Stimulated activated CD8-positive, alpha-beta memory T cell treated with anti-CD3 and anti-CD28 coated beads, Interleukin-4, amount 100 ng/mL, for 24 hours (primary cell): ENCODE measurements at places on chromosomes 3 and 15.

DNA sequence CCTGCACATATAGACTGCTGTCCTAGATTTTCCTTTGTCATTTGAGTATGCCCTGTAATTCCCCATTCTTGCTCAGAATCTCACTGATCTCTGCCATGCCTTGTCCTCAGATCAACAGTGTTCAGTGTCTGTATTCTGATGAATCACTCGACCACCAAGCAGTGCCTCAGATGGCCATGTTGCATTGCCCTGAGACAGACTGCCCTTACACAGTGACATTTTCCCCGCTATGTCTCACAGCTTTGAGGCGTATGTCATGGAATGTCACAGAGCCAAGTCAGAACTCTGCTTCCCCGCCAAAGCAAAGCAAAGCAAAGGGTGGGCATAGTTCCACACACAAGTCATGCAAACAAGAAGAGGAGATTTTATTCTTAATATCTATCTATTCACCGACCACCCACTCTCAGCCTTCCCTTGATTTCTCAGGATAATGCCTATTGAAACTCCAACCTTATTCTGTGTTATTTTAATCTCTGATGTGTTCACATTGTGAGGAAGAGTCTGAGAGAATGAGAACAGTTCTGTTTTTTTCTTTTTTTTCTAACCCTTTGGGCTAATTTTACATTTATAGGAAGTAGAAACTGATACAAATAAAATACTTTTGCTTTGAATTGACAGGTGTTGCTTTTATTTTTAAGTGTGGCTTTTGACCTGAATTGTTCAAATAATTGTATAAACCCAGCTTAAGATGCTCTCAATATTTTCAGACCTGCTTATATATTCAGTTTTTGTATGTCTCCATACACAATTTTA, 16.9 kb upstream of the PSMD6 start:
- no peak for DNase-seq

- DNase-seq = no peak
Measured at GRCh38 chr15:96125721-96126415, 204.6 kb upstream of the NR2F2 start.

DNA sequence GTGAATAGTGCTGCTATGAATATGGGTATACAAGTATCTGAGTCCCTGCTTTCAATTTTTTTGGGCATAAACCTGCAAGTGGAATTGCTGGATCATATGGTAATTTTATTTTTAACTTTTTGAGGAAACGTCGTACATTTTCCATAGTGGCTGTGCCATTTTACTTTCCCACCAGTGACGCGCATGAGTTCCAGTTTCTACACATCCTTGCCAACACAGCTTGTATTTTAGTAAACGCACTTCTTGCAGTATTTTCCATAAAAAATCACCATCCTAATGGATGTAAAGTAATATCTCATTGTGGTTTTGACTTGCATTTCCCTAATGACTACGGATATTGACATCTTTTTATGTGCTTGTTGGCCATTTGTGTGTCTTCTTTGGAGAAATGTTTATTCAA, 105.0 kb downstream of the NFKBIZ start:
- no peak for DNase-seq

DNA sequence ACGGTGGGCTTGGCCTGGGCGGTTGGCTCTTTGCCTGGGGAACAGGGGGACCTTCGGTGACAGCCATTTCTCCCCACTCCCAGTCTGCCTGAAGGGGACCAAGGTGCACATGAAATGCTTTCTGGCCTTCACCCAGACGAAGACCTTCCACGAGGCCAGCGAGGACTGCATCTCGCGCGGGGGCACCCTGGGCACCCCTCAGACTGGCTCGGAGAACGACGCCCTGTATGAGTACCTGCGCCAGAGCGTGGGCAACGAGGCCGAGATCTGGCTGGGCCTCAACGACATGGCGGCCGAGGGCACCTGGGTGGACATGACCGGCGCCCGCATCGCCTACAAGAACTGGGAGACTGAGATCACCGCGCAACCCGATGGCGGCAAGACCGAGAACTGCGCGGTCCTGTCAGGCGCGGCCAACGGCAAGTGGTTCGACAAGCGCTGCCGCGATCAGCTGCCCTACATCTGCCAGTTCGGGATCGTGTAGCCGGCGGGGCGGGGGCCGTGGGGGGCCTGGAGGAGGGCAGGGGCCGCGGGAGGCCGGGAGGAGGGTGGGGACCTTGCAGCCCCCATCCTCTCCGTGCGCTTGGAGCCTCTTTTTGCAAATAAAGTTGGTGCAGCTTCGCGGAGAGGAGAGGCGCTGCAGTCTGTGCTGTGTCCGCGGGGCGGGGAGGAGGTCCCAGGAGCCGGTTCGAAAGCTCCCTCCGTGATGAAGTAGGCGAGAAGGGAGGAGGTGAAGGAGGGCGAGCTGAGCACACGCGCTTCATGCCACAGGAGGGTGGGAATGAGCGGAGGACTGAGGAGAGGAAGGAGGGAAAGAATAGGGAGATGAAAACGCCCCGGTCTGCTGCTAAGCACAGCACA, 9.6 kb downstream of the CLEC3B start:
- DNase-seq = no peak

DNA sequence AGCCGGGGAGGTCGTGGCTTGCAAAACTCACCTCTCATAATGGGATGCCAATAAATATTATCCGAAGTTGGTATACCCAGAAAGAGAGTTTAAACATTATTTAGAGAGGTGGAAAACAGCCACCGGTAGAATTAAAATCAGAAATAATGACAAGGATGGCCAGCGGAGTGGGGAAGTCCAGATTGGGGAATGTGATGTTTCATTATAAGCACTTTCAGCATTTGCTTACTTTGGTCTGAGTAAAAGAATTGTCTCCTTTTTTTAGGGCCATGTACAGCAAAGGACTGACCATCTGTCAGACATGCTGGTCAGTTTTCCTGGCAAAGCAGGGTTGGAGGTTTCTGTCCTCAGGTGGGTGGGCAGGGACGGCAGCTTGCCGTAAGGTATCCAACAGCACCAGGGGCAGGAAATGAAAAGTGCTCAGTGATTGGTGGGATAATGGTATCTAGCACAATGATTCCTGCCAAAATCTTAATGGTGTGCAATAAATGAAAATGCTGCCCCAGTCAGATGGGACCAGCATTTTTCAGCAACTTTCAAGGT, 24.3 kb downstream of the APBA2 start:
- DNase-seq = no peak

DNA sequence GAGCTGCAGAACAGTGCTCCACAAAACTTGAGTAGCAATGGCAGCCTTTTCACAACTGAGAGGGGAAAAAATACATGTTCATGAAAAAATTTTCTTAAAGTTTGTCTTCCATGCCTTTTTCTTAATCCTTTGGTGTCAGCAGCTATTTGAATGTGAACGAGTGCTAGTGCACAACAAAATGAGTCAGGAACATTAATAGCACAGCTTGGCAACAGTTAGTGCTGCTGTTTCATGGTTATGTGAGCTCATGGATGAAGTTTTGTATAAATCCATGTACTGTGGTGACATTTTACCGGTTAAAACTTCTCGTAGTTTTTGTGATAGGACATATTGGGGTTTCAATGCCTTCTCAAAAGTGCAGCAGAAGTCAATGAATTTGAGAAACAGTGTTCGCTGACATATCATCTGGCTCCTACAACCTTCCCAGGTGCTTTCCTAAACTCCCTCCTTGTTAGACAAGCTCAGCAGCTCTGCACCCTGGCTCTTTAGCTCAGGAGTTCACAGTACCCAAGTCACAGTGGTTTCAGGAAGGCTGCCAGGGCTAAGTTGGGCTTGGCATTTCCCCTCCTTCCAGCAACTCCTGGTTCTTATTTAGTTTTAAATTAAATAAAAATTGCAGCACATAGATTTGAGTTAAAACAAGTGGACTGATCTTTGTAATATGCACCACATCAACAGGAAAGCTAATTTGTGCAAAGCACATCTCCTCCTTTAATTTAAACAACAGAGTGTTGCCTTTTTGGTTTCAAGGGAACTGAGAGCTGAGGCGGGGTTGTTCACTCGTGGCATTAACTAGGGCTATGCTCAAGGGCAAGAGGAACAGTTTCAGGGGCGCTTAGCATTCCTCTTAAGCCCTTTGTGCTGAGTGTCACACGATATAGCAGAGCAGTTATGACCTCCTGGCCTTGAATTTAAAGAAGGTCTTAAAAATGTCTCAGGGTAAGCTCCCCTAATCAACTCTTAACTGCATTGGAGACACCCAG, 362.8 kb downstream of the CHST2 start:
- no peak for DNase-seq

- no peak for DNase-seq
Measured at GRCh38 chr3:23728601-23729117, 77.1 kb upstream of the UBE2E1 start.

DNA sequence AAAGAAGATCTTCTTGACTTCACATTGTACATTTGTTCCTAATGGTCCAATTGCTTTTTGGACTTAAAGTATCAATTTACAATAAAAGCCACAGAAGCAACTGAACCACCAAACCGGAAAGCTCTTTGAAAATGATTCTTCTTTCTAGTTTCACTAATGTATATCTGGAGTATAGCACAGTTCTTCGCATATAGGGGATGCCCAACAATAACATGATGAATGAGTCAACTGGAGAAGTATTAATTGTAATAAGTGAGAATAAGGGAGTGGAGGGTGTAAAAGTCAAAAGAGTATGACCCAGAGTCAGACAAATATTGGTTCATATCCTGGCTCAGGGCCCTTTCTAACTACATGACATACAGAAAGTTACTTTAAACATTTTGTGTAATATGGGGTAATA, 425.2 kb downstream of the ZBTB20 start:
- no peak for DNase-seq

- DNase-seq = no peak
Measured at GRCh38 chr3:197248341-197248740, 50.1 kb downstream of the DLG1 start.

DNA sequence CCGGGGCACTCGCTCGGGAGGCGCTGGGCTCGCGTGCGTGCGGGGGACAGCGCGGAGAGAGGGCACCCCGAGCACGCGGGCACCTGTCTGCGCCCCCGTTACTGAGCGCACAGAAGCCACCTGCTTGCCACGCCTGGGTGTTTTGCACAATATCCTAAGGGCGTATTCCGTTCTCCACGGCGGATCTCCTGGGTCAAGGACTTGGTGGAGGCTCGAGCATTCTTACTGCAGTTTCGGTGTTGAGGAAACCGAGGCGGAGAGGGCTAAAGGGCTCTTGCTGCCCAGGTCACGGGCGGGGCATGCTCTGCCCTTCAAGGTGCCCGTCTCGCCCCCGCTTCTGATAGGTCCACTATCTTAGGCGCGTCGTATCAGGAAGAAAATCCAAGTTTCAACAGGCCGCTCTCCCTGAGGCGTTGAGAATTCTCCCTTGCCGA, 526 bp downstream of the GPD1L start:
- DNase-seq = peak; percentile 4

GRCh38 chr3:118171236-118171852, 863.3 kb downstream of the IGSF11 start:
- no peak for DNase-seq

DNA sequence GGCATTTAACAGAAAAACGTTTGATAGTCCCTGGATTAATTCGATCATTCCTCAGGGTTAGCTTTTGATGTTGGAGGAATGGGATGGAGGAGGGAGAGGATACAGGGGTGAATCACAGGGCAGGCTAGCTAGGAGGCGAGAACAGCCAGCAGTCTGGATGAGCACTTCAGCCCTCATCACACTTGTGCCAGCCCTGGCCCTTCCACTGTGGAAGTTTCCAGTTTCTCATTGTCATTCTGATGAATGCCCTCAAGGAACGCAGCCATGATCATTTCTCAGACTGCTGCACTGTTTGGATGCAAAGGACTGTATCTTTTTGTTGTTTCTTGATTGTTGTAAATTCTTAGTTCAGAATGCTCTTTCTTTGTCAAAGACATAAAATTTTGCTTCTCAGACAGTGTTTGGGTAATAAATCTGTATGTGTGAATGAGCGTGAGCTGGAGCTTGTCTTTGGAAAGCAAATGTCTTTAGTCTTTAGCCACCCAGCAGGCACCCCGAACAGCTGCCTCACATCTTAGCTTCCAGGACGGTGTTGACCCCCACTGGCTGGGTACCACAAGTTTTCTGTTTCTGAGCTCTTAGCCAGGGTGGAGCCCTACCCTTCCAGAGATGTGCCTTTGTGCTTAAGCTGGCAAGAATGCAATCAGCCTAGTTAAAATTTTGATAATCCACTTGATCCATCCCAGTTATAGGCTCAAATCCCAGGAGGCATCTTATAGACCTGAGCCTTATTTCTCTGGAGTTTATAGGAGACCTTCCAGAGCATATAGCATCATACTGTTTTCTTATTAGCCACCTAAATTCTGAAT, 121.1 kb downstream of the PDCD6IP start:
- no peak for DNase-seq

DNA sequence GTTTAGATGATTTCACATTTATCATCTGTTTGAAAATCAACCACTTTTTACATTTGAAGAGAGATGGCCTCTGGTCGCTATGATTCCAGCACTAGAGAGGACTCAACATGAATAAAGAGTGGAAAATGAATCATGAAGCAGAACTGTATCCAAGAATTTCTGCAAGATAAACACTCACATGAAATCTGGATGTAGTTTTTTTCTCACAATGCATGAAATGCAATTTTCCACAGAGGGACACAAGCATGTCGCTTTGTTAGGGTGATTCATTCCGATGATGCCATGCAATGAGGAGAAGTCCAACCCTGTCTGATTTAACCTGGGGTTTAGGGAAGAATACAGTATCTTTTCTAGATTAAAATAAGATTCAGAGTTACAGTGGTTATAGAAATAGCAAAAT, 50.4 kb upstream of the ADCY5 start:
- DNase-seq = no peak

DNA sequence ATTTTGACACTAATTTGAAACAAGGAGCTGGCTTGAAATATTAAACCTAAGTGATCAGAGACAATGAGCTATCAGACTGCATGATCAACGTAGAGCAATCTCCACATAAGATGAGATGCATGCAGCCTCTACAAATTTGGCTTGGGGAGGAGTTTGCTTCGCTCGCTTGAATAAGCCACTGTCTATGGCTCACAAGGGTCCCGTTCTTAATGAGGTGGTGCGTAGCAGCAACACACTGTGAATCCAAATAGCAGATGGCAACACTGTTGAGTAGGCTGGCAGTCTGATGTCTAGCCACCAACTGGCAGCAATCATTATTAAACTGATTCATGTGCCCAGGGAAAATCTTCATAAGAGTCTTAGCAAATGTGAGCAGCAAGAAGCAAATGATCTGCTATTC, 125.4 kb upstream of the CCDC54 start:
- DNase-seq = no peak

- DNase-seq = no peak
Measured at GRCh38 chr15:81301385-81301784, 22.6 kb downstream of the STARD5 start.

DNA sequence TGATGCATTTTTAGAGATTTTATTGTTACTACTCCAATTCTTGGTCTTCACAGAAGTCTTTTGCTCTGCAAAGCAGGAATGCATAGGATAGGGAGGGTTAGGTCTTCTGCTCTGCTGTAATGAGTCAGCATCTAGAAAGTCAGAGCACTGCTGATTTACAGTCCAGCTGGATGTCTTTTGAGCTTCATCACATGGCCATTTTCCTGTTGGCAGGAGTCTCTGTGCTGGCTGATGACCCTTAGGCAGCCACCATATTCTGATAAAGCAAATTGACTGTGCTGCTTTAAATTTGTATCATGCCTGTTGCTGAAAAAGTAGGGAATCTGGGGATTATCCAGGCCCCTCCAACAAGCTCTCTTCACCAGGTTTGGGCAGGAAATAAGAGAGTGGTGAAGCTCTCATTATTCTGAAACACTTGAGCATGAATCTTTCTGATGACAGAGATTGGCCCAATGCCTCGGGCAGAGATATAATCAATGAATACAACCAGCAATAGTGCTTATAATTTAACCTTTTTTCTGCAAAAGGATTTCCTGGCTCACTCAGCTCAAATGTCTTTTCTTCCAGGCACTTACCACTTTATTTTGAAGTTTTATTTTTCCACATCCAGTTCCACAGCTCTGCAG, 9.7 kb upstream of the CRBN start:
- no peak for DNase-seq

GRCh38 chr15:71437919-71438318, 322.6 kb downstream of the THSD4 start:
- no peak for DNase-seq
